Fibroblast of pulmonary artery (primary cell): ENCODE measurements at places on chromosomes 2 and 18.

DNA sequence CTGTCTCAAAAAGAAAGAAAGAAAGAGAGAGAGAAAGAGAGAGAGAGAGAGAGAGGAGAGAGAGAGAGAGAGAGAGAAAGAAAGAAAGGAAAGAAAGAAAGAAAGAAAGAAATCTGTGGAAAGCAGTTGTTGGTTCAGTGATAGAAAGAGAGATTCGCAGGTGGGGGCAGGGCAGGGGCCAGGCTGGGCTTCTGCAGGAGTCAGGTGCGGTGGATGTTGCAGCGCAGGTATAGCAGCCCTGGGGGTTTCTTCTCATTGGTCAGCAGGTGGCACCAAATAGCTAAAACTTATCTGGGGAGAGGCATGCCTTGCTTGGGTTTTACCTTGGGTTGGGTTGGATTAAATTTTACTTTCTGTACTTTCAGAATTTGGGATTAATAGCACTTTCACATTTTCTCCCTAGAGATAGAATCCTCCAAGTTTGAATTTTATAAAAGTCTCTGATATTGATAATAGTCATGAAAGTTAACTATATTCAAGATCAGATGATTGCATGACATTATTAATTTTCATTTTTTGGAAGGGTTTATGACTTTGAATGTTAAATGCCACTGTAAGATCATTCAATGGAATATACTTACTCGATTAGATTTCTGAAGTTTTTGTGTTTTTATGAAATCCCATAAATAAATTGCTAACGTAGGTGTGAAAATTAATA lies 66.6 kb downstream of the SPTBN1 start:
- DNase-seq, result peak; percentile 67

DNA sequence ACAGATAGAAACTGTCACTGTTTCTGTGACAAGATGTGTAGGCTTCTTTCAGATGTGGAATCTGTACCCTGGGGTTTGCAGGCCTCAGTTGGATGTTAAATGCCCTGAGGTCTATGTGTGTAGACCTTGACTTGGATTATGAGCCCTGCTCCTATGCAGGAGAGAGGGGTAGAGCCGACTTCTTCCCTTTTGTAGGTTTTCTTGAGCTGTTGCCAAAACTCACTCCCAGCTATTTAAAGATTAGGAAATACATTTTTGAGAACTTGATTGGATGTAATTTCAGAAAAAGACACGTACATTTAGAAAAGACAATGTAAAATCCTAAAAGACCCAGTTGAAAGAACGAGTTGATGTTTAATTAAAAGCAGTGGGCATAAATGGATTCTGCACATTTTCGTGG lies 374.8 kb downstream of the SLC4A3 start:
- peak; percentile 8 for DNase-seq

GRCh38 chr2:216596236-216596979 lies 36.8 kb upstream of the IGFBP2 start:
- DNase-seq, result peak; percentile 79

- DNase-seq, result peak; percentile 0
Measured at GRCh38 chr18:51890762-51891161, 449.2 kb upstream of the DCC start.

DNA sequence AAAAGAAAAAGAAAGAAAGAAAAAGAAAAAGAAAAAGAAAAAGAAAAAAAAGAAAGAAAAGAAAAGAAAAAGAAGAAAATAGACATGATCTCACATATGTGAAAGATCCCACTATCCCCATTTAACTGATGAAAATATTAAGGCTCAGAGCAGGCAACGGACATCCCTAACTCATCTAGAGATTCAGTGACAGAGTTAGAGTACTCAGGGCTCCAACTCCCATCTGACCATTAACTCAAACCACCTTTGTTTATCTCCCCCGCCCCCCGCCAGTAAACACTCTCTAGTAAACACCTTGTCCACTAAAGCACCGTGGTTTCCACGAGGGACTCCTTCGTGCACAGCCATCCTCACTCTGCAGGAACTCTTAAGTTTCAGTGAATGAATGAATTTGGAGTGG lies 142.9 kb downstream of the TGIF1 start:
- DNase-seq, result no peak

- DNase-seq, result no peak
Measured at GRCh38 chr2:168470320-168471162, 14.5 kb downstream of the CERS6 start.

DNA sequence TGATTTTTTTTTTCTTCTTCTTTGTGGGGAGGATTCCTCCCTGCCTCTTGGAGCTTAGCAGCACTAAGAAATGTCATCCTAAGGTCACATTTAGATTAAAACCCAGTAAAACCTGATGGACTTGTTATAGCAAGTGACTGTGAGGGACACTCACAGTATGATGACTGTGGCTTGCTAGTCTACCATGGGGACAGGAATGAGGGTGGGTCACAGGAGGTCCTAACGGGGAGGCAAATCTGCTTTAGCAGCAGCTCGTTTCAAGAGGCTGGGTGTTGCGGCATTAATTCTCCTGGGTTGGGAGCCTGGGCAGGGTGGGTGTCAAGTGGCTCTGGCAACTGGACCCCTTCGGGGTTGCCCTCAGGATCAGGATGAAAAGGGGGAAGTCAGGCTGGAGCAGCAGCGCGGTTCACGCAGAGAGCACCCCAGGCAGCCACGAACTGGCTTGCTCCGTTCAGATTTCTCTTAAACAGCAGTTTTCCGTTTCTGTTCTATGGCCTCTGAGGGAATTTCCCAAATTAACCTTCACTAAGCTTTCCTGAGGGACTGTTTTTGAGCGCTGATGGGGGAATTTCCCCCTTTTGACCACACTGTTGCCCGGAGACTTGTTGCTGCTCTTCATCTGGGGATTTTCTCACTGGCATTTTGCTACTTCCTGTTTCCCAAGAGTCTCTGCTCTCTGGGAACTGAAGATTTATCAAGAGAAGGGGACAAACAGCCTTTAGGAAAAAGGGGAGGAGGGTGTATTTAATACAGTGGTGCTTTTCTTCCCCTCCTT lies 59.8 kb upstream of the PELI1 start:
- peak; percentile 64 for DNase-seq

- no peak for DNase-seq
Measured at GRCh38 chr2:98713332-98714015, 17.5 kb downstream of the MGAT4A start.

DNA sequence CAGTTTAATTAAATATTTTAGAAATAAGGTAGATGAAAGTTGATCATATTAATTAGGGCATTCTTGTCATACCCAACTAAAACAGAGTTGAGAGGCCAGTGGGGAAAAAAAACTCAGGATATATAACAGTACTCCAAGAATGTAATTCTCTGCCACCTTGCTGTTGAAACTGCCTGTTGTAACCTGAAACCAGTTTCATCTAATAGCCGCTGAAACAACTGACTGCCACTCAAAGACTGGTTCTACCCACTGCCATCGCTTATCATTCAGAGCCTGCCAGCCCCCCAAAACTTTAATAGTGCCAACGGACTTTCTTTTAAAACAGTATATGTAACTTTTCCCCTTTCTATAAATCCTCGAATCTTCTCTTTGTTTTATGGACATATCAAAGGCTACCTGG lies 37.7 kb upstream of the FSIP2 start:
- no peak for DNase-seq

DNA sequence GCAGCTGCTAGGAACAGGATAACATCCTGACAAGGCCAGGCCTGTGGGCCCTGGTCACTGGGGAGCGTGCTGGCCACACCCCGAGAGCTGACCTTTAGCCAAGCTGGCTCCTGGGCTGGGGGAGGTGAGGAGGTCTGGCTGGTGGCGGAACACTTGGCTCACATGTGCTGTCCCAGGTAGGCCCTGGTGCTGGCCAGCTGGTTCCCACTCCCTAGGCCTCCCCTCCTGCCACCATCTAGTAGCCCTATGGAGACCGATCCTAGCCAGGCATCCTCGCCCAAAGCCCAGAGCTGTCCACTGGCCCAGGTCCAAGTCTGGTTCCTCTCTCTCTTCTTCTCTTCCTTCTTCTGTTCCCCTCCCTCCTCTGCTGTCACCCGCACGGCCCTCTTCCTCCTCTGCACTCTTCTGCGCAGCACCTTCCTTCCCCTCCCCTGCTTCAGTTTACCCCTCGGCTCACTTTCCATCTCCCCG lies 52.4 kb downstream of the TNS1 start:
- DNase-seq, result no peak
